Pancreas (tissue), 10 donors: ENCODE measurements at places on chromosomes 16 and 17. TPM values are rescaled to one million over a fixed set of nuclear protein-coding genes. Genes with fewer than 3 reads are reported as not detected.

Gene TEKT5
- polyA plus RNA-seq = 0.26 TPM

Gene CDH1
- polyA plus RNA-seq = 78.8 TPM

Gene TACO1
- 11.6 TPM for polyA plus RNA-seq

Gene KRTAP9-4
- polyA plus RNA-seq = not detected

Gene GALR2
- polyA plus RNA-seq = 0.11 TPM

Gene FOXC2
- polyA plus RNA-seq = 0.19 TPM

Gene FADS6
- 0.07 TPM for polyA plus RNA-seq

Gene OTOP2
- not detected for polyA plus RNA-seq

Gene KRTAP2-3
- not detected for polyA plus RNA-seq

Gene KIF18B
- polyA plus RNA-seq = 0.05 TPM

Gene KIF2B
- not detected for polyA plus RNA-seq

Gene TMEM238L
- polyA plus RNA-seq = not detected

Gene KIF19
- 5.7 TPM for polyA plus RNA-seq

Gene NAGS
- polyA plus RNA-seq = 0.38 TPM

Gene CBLN1
- 0.57 TPM for polyA plus RNA-seq

Gene AGRP
- polyA plus RNA-seq = not detected

Gene CDH13
- polyA plus RNA-seq = 0.12 TPM

Gene STAC2
- 0.07 TPM for polyA plus RNA-seq

Gene PCYT2
- polyA plus RNA-seq = 22.3 TPM

Gene STH
- polyA plus RNA-seq = not detected

Gene KRTAP3-1
- not detected for polyA plus RNA-seq

Gene LPCAT2
- 4.4 TPM for polyA plus RNA-seq

Gene HSD11B2
- polyA plus RNA-seq = 11.3 TPM

Gene PMFBP1
- polyA plus RNA-seq = 3.1 TPM

Gene TNS4
- polyA plus RNA-seq = not detected

Gene CCDC154
- polyA plus RNA-seq = 7.8 TPM

Gene DPH1
- 74.4 TPM for polyA plus RNA-seq

Gene LRRC59
- 29.3 TPM for polyA plus RNA-seq

Gene B3GNT9
- polyA plus RNA-seq = 9.3 TPM

Gene PLXDC1
- 4.0 TPM for polyA plus RNA-seq

Gene SLFN12L
- 0.19 TPM for polyA plus RNA-seq

Gene UBE2O
- 17.3 TPM for polyA plus RNA-seq

Gene KARS1
- 51.5 TPM for polyA plus RNA-seq

Gene RNF112
- polyA plus RNA-seq = 1.2 TPM
